Non-pigmented ciliary epithelial cell (primary cell): ENCODE measurements at places on chromosomes 11 and 22.

DNA sequence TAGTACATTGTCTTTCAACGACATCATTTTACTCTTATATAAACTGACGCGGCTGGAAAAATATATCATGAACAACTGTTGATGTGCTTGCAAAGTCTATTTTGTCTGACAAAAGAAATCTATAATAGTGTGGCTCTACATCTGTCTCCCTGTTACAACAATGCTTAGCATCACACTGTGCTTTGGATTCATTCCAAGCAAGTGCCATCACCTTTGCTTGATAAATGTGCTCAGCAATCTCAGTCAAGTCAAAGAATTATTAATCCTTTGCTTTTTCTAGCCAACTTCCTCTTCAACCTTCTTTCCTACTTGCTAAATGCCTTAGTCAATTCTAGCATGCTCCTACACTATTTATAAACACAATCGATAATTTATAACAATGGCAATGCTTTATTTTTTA is 140.5 kb downstream of the FCHSD2 start:
- DNase-seq, result no peak

GRCh38 chr11:8689726-8690255 is 7.2 kb downstream of the RPL27A start:
- DNase-seq, result no peak

- no peak for DNase-seq
Measured at GRCh38 chr11:99682646-99683045, 661.9 kb downstream of the CNTN5 start.

- DNase-seq, result no peak
Measured at GRCh38 chr22:49701380-49702067, 126.1 kb downstream of the BRD1 start.

- no peak for DNase-seq
Measured at GRCh38 chr22:40400159-40400558, 29.8 kb downstream of the SGSM3 start.

- DNase-seq, result no peak
Measured at GRCh38 chr11:86500500-86501140, 125.9 kb downstream of the CCDC81 start.

DNA sequence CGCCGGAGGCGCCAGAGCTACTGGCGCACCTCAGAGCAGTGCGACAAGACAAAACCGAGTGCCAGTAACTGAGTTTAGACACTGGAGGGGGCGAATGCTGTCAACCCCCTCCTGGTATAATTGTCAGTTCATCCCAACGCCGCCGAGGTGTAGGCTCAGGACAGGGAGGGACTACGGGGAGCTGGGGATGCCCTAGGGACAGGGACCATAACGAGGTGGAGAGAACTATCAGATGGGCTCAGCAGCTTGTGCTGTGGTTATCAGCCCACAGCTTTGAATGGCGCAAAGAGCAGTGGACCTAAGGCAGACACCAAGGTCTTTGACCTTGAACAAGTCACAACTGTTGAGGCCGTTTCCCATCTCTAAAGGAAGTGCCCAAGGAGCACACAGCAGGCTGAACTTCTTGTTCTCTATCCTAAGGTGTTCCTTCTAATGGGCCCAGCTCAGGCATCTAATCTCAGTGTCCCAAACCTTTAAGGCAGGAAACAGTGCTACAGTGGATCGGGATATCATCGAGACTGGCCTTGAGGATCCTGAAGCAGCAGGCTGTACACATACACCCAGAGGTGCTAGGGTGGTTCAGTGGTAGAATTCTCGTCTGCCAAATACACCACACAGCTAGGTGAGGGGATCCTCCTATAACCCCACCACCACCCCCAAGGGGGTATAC is 958 bp upstream of the TUT1 start:
- no peak for DNase-seq

- no peak for DNase-seq
Measured at GRCh38 chr11:131561501-131561900, 191.1 kb downstream of the NTM start.

GRCh38 chr11:89436071-89436470 is 55.1 kb downstream of the NOX4 start:
- peak; percentile 38 for DNase-seq

DNA sequence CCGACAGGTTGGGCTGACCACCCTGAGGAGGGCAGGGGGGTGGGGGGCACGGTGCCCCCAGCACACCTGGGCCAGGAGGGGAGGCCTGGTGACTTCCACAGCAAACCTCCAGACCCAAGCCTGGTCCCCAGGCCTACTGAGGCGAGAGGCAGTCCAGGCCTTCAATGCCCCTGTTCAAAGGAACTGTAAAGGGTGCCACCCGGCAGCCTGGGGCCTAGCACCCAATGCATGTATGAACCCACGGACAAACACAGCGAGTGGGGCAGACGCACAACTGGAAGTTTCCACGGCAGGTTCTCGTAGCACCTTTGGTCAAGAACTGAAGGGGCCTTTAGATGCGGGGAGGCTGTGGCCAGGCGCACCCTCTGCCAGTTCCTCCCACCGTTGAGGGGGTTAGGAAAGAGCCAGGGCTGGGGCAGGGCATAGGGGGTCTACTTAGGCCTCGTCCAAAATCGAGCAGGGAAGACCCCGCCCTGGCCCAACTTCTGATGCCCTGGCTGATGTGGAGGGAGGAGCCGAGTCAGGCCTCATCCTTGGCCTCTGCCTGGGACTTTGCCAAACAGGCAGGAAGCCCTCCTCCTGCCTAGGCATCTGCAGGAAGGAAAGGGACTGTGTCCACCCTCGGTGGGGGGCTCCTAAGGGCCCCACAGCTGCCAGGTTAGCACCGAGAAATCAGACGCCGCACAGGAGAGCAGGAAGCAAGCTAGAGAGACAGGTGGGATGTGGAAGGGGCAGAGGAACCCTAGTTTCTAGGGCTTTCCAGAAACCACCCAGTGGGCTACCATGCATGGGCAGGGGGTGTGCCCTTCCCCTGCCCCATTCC is 6.6 kb downstream of the CBX6 start:
- DNase-seq, result no peak

DNA sequence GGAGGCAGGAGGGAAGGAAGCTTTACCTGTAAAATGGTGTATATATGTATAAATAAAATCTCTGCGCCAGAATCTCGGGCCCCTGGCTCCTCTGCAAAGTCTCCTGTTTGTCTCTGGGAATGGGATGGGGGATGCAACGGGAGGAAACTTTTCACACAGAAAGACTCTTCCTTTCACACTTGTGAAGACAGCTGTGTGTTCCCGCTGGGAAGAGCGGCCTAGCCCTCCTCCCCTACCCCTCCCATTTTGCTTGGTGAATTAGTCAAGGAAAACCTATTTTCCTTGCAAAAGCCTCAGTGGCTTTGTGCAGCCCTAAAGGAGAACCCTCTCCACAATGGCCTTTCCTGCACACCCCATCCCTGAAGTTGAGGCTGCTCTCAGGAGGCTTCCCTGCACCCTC is 9.4 kb upstream of the IGF2 start:
- no peak for DNase-seq

DNA sequence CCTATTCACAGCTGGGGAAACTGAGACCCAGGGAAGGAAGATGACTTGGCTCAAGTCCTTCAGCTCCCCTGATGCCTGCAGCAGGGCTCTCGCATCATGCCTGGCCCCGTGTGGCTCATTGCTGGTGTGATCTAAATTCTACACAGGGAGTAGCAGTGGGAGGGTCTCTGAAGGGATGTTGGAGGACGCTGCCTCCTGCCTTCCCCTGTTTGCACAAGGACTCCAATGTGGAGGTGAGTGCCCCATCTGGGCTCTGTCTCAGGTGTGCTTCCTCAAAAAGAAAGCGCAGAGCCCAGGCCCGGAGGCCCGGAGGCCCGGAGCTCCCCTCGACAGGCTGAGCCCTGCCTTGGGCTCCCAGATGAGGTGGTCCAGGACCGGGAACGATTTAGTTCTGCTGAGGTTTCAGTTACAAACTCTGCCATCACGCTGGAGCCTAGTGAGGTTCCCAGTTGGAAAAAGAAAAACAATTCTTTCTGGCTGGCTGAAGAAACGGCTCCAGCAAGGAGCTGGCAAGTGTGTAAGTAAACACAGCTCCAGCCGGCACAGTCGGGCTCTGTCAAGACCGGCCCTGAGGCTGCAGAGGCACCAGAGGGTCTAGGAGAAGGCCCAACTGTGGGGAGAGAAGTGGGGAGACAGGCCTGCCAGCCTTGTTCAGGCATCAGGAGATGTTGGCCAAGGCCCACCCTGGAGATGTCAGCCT is 49.8 kb downstream of the NAT10 start:
- no peak for DNase-seq

DNA sequence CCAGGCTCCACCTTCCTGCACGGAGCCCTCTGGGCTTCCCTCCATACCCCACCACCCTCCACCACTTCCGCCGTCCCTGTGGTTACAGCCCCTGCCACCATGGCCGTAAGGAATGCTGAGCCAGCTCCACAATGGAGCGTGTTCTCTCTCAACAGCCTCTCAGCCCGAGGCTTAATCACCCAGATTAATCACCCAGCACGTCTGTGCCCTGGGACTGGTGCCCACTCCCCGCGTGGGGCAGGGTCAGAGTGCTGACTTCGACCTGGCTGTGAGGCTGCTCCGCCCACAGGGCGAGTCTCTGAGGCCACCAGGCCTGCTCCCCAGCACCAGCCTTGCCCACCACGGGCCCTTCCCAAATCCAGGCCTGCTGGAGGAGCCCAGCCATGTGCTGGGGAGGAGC is 4.0 kb upstream of the TH start:
- no peak for DNase-seq

GRCh38 chr22:36463783-36464184 is 17.7 kb downstream of the TXN2 start:
- DNase-seq, result no peak

- DNase-seq, result no peak
Measured at GRCh38 chr11:129976328-129976727, 26.3 kb downstream of the PRDM10 start.

DNA sequence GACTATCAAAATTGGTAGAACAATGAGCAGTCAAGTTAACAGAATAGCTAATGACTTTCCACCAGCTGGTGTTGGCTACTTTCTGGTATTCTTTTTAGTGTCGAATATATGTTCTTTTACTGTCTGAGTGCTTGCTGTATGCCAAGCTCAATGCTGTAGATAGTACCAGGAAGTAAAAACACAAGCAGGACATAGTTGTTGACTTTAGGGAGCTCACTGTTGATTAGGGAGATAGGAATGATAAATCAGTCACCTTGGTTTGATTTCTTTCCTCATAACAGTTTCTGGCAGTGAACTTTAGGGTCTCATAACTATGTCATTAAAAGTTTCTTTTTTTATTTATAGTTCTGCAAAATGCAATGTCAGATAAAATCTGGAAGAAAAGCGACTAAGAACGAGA is 9.0 kb downstream of the HMGXB4 start:
- no peak for DNase-seq

GRCh38 chr11:11440144-11440543 is 87.1 kb upstream of the CSNK2A3 start:
- DNase-seq, result no peak

GRCh38 chr11:122126024-122126688 is 10.1 kb upstream of the BLID start:
- no peak for DNase-seq

- DNase-seq, result no peak
Measured at GRCh38 chr11:47395223-47396048, 13.0 kb upstream of the SLC39A13 start.
